ENCODE measurements at places on chromosomes 2 and 18.

DNA sequence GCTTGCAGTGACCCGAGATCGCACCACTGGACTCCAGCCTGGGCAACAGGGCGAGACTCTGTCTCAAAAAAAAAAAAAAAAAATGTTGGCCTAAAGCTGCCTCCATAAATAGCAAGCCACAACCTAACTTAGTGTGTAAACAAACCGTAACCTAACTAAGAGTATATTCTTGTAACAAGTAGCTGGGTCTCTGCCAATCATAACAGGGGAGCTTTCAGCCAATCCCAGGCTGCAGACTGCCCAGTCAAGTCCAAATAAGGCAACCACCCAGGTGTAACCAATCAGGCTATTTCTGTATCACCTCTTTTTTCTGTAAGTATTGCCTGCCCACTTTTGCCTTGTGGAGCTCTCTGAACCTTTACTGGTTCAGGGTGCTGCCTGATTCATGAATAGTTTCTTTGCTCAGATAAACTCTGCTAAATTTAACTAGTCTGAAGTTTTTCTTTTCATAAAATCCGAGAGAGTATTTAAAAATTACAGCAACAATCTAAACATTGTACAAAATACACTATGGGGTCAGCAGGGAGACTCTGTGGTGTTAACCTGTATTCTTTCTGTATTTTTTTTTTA, 4.5 kb downstream of the PSTPIP2 start:
- no peak for DNase-seq

- DNase-seq, result no peak
Observed at GRCh38 chr2:101474731-101475384, at the start of gene RFX8. TSS of gene RFX8 (minus strand) at chr2:101475112. CDS start at chr2:101466848, 8,264 bp downstream.

- no peak for DNase-seq
Observed at GRCh38 chr2:121911036-121911435, 155.6 kb downstream of the TSN start.

DNA sequence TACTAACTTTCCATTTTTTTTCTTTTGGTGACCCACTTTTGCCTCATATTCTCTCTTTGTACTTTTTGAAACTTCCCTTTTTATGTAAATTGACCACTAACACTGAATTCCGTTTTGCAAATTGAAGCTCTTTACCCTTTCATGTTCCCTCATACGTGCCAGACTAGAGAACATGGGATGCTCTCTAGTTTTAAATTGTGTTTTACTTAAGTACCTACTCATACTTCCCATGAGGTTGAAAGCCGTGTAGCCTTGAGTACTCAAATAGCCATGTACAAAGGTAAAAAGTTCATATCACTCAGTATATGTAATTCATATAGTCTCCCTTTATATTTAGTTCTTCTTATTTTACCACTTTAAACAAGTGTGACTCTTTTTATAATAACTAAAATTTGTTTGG, 119.7 kb downstream of the PIK3C3 start:
- no peak for DNase-seq

DNA sequence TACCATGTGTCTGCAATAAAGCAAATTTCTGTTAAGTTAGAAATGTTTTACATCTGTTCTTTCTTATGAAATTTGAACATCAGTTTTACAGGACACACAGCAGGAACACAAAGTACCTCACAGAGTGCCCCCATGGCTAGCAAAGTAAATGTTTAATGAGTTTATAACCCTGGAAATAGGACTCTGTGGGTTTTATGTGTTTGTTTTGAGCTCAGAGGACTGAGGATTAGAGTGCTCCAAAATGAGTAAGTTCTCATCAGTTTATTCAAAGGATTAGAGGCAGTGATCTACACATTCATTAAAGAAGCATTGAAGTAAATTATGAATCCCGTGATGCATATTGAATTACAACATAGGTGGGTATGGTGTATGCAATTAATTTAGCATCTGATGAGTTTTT, 281.8 kb downstream of the GULP1 start:
- no peak for DNase-seq

- DNase-seq, result no peak
Observed at GRCh38 chr2:239199041-239199768, 201.6 kb downstream of the HDAC4 start.

DNA sequence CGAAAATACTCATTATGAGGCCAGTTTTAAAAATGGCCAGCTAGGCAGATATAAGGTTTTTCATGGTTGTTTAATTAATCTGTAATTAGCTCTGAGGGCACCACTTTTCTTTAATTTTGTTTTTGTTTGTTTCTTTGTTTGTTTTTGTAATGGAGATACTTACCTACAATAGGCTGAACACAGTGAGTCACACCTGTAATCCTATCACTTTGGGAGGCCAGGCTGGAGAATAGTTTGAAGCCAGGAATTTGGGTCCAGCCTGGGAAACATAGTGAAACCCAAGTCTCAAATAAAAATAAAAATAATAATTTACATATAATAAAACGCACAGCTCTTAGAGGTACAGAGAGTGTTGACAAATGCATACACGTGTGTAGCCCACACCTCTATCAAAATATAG, 56.8 kb upstream of the MSH2 start:
- no peak for DNase-seq

DNA sequence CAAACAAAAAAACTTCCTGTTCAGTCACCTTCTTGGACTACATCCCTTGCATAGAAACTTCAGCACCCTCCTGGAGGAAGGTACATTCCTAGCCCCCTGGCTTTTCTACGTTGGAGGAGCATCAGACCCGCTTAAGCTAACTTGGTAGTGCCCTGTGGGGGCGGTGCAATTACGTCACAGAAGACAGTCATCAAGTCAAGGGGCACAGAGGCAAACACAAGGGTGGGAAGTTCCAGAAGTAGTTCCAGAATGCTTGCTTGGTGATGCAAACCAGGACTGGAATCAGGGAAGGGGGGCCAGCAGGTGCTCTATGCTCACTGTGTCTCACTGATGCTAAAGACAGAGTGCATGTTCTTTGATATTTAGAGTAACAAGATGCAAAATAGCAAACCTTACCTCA, 15.2 kb upstream of the AGFG1 start:
- no peak for DNase-seq

DNA sequence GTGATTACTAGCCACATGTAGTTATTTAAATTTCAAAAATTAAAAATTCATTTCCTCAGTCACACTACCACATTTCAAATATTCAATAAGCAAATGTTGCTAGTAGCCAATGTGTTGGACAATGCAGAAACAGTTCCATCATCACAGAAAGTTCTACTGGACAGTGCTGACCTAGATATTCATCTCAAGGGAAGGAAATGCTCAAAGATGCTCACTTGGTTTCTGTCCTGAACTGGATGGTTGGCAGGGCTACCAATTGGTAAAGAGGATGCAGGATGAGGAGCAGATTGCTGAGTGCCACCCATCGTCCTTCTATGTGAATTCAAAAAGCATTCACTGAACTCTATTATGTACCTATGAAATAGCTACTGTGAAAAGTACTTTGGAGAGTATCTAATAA, 6.0 kb upstream of the UBXN2A start:
- no peak for DNase-seq

DNA sequence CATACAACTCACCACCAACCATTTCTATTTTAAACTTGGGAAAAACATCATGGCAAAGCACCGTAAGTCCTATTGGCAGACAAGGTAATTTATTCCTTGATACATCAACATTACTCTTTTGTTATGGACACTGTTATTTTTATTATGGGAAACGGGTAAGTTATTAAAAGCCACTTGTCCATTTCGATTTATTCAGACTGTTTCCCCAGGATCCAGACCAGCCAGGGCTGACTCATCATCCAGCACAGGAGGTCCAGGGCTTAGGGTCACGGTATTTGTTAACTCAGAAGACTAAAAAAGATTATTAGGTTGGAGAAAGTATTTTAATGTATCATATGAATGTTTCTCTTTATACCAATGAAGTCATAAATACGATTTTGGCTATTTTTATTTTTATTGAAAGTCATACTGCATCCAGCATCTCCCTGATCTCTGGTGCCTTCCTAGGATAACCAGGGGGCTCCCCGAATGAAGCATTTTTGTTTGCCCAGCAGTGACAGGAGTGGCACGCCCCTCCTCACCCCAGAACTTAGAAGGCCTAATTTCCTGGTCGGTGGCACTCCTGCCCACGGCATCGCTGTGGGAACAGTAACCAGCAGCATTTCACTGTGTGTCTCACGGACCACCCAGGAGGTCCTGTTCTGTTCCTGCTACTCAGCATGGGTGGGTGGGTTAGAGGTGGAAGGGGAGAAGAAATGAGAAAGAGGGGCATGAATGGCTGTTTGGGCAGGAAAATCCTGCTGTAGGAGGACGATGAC, 446.1 kb downstream of the EIPR1 start:
- no peak for DNase-seq

GRCh38 chr2:171893824-171894611, at the start of gene SLC25A12:
TSS of gene SLC25A12 (minus strand) at chr2:171894244. CDS start at chr2:171894214, 30 bp downstream.
- peak; percentile 54 for DNase-seq

- no peak for DNase-seq
Observed at GRCh38 chr2:232281858-232282507, 96.6 kb upstream of the ALPP start.

- no peak for DNase-seq
Observed at GRCh38 chr2:86243950-86244733, 44.9 kb downstream of the MRPL35 start.

- DNase-seq, result no peak
Observed at GRCh38 chr2:118202707-118203303, 114.5 kb downstream of the INSIG2 start.

GRCh38 chr2:189234991-189235390, 55.4 kb upstream of the COL5A2 start:
- no peak for DNase-seq

GRCh38 chr2:18518116-18519111, 42.0 kb downstream of the RDH14 start:
- DNase-seq, result no peak

- no peak for DNase-seq
Observed at GRCh38 chr18:68445136-68445535, 269.8 kb downstream of the TMX3 start.

DNA sequence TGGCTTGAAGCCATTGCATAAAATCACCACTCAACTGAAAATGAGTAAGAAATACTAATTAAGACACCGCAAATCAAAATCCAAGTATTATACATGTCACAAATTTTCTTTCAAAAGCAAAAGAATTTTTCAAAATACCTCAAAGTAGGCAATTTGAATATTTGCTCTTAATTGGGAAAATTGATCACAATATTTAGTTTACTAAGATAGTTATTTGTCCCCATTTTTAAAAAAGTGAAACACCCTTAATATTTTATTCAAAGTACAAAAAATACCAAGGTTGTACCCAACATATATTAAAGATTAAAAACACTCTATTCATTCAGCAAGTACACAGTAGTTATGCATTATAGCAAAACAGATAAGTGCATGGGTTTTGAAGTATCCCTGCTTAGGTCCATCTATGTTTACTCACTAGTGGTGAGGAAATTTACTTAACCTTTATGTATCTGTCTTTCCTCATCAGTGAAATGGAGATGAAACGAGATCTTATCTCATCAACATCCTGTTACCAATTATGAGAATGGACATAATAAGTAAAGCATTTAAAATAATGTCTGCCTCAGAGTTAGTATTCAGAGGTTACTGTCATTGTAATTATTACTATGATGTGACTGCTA, 35.1 kb downstream of the VPS54 start:
- no peak for DNase-seq

DNA sequence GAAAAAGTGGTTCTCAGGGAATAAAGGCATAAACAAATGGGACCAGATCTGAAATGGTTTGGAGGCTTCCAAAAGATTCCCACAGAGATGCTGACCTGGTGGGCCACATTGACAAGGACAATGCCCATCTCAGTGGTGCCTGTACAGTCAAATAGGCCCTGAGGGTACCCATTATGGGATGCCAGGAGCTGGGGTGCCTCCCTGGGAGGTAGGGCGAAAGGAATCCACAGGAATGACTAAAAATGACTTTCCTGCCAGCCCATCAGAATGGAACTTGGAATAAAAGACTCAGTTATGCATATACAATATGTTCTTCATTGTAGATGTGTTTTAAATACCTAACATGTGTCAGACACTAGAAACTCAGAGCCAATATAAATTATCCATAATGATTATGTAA, 248.5 kb downstream of the RNF144A start:
- no peak for DNase-seq

GRCh38 chr2:241035818-241036396, 37.5 kb downstream of the SNED1 start:
- no peak for DNase-seq

DNA sequence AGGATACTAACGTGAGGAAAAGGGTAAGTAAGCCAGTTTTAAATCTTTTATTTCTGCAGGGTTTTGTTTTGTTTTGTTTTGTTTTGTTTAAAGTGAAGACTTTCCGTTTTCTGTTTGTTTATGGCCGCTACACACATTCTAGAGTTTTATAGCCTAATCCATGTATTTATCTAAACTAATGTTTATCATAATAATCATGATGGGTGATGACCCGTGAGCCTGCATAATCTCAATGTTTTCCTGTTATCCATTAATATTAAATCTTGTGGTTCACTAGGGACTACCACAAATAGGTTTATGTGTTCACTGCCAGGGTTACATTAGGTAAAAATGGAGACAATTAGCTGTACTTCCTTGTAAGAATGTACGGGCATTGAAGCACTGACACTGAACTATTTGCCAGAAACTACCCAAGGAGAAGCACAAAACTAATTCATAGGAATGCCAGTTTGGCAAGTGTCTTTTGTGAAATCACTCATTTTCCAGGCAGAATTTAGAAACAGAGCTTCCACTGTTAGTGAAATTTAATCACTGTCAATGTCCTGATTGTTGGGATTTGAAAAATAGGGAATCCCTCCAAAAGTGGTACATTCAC, 574.8 kb downstream of the LRP1B start:
- DNase-seq, result no peak

- no peak for DNase-seq
Observed at GRCh38 chr2:60478660-60479059, 74.8 kb downstream of the BCL11A start.

GRCh38 chr18:44733069-44733753, 52.5 kb downstream of the SETBP1 start:
- no peak for DNase-seq

GRCh38 chr2:25098670-25099486, 57.0 kb downstream of the EFR3B start:
- DNase-seq, result no peak

DNA sequence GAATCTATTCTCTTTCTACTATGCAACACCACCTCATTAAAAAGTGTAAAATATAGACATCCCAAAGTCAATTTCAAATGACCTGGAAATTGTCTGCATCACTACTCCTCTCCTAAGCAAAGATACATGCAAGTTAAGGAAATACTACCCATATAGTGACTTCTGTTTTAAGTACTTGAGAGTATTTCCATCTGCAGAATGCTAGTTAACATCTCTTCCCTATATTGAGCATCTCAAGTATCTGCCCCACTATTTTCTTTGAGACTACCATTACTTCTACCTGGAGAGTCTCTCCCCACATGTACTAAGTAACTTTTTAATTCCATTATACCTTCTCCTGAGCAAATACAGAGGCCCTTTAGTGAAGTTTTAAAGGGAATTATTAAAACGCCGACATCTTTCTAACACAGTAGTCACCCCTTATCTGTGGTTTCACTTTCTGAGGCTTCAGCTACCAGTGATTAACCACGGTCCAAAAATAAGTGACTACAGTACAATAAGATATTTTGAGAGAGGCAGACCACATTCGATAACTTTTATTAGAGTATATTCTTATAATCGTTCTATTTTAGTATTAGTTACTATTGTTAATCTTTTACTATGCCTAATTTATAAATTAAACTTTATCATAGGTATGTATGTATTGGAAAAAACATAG, 21.8 kb downstream of the CWC22 start:
- DNase-seq, result no peak

Measured in activated T-helper 1 cell treated with anti-CD3 and anti-CD28 coated beads, Interleukin-2, amount 50 U/mL, for 16 hours (primary cell).